H4 (cell line): ENCODE measurements at places on chromosomes 2 and 18.
A peak's percentile ranks its signal among the peaks of the same experiment; 100 is the strongest.

GRCh38 chr2:122433123-122433754 lies 677.8 kb downstream of the TSN start:
- no peak for DNase-seq

DNA sequence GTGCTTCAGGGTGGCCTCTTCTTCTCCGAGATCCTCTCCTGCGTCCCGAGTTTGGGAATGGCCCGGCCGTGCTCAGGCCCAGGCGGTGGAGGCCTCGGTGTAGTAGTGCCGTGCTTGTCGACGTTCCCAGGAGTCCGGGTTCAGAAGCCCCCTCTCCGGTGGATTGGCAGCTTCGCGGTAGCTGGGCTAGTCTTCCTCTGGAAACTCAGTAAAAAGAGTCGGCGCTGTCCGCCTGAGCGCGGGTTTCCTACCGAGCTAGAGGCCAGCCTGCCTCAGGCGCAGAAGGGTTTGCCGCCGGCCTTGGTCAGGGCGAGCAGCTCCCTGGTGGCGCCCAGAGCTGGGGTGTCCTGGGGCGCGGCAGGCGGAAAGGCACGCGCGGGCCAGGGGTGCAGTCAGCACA lies 3.2 kb downstream of the RALBP1 start:
- no peak for DNase-seq

DNA sequence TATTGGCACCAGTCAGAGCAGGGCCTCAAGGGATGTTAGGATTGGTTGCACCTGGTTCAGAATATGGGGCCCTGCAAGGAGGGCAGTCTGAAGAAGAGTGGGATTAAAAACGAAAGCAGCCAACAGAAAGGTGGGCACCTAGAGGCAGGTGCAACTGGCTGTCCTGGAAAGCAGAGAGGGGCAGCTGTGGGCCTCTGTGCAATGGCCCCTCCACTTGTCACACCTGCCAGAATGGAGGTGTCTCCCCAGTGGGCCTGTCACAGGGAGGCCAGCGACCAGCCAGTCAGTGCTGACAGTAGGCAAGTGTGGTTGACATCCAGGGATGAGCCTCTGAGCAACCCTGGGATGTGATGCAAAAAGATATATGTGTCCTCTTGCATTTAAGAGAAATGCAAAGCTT lies 37.7 kb downstream of the INPP4A start:
- no peak for DNase-seq

- peak; percentile 75 for DNase-seq
Observed at GRCh38 chr2:222919841-222920526, 59.1 kb downstream of the ACSL3 start.

- DNase-seq, result no peak
Observed at GRCh38 chr2:222514901-222515300, 90.6 kb downstream of the SGPP2 start.

DNA sequence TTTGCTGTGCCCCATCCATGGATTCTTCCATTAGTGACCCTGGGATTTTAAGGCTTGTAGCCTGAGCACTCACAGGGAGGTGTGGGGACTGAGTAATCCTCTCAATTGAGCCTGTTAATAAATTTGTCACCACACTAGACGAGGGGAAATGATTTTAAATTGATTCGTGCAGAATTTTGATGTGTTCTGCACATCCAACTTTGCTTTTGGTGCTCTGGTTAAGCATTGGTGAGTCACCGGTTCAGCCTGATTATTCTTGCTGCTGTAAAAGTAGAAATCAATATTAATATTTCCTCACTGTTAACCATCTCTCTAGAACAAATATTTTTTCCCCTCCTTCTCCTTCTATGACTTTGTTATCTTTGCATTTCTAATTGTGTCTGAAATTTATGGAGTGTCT lies 482.0 kb downstream of the TSN start:
- DNase-seq, result no peak
